ENCODE measurements at places on chromosomes 2 and 18.

DNA sequence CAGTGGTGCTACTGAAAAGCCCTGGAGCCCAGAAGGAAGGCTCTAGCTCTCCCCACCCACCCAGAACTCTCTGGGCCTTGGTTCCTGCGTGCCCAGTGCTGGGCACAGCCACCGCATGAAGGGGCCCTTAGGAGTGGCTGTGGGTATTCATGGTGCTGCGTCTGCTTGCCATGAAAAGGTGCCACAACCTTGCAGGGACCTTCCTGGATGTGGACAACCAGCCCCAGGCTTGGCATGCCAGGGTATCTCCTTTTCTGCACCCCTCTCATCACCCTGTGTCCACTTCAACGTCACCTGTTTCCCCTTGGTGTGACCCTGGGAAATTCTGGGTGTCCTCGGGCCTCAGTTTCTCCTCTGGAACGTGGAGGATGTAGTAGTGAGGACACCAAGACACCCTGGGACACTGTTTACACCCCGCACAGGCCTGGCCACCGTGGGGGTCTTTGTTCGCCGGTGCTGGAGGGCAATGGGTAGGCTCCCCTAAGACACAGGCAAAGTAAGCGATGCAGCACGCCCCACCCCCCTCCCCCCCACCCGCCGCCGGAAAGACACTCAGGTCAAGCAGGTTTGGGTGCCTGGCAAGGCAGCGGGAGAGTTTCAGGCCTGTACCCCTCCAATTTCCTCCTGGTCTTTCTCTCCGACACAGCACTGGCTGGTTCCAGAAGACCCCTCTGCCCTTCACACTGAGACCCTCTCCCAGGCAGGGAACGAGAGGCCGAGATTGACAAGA is 34.8 kb upstream of the TAF1B start:
- no peak for DNase-seq

DNA sequence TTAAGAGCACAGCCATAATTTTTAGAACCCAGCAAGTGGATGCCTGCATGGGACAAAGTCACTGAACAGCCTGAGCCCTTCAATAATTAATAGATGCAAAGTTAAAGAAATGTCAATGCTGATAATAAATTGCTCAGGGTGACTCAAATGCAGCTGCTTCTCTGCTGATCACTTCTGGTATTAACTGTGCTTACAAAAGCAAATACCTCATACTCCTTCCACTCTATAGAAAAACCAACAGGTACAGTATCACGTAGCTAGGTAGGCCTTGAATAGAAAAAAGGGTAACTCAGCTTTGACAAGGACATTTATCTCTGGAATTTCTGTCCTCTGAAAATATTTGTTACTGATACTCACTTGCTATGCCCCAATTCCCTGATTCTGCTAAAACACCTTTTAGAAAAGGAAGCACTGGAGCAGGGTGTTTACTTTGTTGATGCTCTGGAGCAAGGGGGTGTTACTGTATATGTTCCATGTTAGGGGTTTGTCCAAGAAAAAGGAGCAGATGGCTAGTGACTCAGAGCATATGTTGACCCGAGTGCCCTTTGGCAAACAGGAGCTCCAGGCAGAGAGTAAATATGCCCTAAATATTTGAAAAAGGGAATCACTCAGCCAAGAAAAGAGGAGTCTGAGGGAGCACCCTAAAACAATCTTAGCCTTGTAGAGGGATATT is 59.1 kb upstream of the RTN4 start:
- peak; percentile 76 for DNase-seq

DNA sequence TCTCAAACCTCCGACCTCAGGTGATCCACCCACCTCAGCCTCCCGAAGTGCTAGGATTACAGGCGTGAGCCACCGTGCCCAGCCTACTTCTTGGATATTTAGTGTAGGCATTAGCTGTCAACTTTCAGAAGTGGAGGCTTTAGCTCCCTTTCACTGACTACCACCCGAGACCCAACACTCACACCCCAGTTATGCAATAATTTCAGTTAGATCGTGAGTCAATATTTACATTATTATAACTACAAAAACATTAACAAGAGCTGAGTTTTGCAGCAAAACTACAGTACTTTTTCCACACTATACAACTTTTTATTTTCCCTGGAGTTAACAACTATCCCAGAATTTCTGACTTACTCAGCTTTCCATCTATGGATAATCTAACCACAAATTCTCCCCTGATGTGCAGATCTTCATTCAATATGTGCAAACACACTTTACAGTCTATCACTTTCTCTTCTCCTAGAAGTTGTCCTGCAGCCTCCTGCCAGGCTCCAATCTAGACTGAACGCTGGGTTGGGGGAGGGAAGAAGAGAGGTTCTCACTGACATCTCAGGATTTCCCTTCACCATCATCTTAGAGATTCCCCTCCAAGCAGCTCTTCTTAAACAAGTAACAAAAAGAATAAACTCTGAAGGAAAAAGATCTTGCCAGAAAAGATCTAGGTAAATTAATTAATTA is 10.1 kb downstream of the TBC1D8 start:
- no peak for DNase-seq

GRCh38 chr18:60044290-60045006 is 144.7 kb downstream of the PMAIP1 start:
- DNase-seq, result peak; percentile 45

DNA sequence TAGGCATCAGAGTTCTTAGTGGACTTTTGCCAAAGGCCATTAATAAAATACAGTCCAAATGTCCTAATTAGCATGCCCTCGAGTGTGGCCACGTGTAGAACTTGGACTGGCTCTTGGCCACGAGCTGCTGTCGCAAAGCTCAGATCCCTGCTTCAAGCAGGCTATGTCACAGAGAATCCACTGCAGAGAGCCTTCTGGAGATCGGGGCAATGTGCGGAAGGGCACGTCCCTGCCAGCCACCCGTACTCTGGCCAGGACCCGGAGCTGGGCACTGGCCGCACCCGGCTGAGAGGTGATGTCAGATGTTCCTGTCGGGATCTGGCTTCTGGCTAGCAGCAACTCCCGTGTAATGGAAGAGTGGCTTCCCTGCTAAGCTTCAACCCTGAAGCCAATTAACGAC is 432.7 kb upstream of the ID2 start:
- no peak for DNase-seq

DNA sequence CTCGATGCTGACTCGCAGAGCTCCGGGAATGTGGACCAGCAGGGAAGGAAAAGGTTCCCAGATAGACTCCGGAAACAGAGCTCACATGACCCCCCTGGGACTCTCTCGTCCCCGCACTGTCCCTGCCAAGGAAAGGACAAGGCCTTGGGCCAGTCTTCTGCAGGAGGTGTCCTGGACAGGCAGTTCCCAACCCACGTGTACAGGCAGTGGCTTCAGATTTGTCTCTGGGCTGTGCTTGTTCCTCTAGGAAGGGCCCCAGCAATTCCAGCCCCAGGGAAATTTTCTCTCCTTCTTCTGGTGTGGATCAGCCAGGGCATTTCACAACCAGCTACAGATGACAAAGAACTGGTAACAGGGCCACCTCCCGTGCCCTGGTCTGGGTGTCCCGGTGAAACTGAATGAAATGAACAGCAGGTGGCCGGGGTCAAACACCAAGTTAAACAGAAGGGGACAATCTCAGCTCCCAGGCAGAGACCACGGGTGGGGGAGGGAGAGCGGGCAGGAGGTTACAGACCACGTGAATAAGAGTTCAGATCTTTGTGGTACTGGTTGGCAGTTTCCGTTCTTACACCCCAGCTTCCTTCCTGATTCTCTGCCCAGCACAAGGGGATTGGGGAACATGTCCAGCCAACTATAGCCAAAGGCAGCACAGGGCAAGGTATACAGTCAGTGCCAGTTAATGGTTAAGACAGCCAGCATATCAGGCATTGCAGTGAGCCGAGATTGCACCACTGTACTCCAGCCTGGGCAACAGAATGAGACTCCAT is 52.2 kb upstream of the CAB39 start:
- DNase-seq, result no peak

DNA sequence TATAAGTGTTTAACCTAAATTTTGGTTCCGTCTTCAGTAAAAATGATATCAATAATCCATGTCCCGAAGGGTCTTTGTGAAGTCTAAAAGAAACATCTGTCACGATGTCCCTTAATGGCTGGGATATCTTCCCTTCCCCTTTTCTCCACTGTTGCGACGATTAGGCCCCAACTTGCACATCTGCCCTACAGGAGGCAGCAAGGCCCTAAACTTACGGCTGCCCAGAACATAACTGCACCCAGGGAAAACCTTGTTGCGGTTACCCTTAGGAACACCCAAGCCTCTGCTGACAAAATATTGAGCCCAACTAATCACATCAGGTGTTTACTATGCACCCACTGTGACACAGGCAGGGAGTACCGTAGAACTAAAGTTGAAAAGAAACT is 1.3 kb upstream of the SMAD2 start:
- no peak for DNase-seq

DNA sequence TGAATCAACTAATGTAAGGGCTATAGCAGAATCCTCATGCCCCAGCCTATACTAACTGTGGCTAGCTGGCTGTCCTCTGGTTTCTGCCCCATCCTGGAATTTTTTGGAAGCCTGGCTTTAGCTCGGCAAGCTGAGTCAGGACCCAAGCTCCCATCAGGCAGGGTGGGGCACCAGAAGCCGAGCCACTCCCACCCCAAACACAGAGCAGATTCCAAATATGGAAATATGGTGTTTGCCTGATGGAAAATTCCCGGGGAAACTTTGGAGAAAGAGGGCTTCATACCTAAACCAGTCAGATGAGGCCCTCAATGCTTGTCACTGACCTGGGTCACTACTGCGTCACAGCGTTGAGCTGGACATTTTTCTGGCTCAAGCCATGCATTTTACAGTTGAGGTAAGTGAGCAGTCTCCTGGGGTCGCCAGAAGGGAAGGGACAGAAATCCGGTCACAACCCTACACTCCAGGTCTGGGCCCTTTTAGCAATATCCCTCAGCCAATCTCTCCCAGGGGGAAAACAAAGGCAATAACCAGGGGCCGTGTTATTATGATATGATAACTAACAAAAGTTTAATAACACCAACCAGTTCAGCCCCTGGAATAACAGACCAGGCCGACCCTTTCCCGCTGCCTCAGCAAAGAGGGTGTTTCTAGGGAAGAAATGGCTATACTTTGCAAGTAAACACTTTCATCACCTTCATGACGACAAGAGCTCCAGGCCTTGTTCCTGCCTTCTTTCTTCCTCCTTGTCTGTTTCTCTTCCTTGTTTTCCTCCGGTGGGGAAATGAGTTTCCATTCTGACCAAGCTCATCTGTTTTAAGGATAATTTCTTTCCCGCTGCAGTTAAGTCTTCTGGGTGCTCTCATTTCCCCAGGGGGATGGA is 37.7 kb downstream of the PSD4 start:
- DNase-seq, result peak; percentile 100

DNA sequence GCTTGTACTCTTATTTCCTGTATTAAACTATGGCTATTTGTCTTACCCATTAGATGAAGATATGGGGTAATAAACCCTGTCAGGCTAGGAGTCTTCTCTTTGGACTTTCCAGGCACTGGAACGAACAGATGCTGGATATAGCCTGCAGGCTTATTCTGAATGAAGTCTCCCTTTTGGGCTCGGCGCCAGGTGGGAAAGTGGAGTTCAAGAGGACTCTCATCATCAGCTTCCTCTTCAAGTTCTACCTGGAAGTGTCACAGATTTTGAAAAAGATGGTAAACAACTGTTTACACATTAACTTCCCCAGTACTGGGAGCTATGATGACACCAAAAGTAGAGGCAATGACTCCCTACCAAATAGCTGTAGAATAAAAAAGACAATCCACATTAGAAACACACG is 27.9 kb downstream of the AOX1 start:
- no peak for DNase-seq

GRCh38 chr2:226798422-226799210 is 1.0 kb downstream of the IRS1 start:
- peak; percentile 27 for DNase-seq

DNA sequence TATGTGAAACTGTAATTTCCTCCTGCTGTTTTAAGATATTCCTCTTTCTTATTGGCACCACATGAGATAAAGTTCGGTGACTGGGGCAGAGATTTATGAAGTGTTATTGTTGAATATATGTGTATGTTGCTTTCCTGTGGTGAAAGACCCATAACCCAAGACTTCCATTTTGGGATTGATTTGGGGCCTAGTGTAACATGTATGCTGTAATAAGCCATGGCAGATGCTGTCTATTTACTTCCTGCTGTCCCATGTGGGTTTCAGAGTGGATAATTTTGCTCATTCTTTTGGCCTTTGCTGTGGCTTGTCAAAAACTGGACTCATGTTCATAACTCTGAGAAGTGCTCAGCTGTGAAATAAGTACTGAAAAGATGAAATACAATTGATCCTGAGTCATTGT is 10.8 kb upstream of the MYO1B start:
- no peak for DNase-seq

DNA sequence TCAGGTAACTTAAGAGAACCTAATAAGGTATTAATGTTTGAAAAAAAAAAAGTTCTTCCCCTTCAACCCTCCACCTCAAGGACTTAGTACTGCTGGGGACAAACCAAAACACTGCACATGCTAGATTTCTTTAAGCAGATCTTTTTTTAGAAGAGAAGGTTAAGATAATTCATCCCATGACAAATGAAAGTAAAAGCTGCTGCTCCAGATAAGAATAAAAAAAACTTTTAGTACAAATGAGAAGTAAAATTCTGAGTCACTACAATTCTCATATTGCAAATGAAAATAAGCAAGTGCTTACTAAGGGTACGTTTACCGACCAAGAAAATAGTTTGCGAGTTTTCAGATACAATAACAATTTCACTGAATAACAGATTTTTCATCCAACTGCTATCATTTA is 8.9 kb downstream of the STAM2 start:
- DNase-seq, result no peak

- DNase-seq, result no peak
These were observed 186.4 kb upstream of the EPC2 start for GRCh38 chr2:148458171-148458570.

DNA sequence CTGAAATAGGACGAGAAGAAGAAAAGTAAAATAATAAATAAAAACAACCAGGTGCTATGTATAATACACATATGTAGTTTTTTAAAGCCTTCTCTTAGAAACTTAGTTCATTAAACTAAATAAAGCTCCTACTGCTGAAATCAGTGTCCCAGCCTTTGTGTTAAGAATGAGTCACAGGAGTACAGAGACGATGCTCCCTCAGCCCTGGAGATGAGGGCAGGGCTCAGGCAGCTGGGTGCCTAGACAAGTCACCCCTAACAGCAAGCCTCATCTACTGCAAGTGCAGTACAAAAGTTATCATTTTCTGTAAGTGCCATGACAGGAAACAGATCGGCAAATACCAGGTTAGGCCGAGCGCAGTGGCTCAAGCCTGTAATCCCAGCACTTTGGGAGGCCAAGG is 18.2 kb downstream of the KIDINS220 start:
- DNase-seq, result no peak

DNA sequence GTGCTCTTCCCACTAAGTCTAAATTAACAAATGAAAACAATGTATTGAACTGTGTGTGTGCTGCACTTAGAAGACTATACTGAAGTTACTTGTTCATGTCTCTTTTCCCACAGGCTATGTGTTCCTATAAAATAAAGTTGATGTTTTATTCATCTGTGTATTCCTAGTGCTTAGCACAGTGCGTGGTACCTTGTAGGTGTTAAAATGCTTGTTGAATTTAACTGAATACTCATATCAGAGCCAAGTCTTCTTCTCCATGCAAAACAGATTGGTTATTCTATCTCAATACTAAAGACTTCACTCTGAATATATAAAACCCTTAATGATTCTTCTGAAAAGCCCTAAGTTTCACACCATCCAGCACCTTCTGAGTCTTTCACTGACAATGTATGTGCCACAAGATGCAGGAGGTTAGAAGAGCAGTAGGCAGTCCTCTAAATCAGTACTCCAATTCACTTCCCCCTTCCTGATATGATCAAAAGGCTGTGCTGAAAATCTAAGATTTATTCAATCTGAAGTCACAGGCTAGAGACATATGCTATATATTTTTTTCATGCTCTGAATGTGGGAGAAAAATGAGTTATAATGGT is 231.7 kb upstream of the CCDC150 start:
- no peak for DNase-seq

- DNase-seq, result no peak
These were observed 266.8 kb downstream of the EN1 start for GRCh38 chr2:118580651-118581050.
